ENCODE measurements at places on chromosomes 2 and 18.

DNA sequence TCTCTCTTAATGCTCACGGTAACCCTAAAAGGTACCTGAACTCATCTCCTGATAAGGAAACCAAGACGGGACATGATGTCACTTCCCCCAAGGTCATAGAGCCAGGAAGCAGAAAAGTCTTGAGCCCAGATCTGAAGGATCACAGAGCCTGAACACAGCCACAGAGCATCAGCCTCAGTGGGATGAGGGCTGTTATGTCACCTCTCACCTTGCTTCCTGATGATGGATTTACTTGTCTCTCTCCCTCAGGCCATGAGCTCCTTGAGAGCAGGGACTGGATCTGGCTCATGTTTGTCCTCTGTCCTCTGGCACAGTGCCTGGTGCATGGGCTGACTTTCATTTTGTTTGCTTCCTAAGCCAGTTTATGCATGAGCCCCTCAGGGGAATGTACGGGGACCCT is 54.2 kb downstream of the SERTAD2 start:
- no peak for DNase-seq

GRCh38 chr18:21100678-21101077 is 10.9 kb downstream of the ROCK1 start:
- no peak for DNase-seq

GRCh38 chr18:58201733-58202730 is 158.0 kb downstream of the NEDD4L start:
- no peak for DNase-seq

GRCh38 chr2:48855142-48855541 is 99.6 kb upstream of the LHCGR start:
- DNase-seq, result no peak

DNA sequence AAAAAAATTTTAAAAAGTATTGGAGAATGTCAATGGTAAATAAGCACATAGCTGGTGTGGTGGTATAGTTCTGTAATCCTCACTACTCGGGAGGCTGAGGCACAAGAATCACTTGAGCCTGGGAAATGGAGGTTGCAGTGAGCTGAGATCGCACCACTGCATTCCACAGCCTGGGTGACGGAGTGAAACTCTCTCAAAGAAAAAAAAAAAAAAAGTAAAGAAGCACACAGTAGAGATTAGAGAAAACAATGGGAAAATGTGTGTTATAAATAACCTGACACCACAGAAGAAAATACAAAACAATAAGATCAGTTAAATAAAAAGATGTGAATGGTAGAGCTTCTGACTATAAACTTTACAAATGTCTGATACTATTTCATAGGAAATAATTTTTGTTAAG is 163.7 kb upstream of the WDSUB1 start:
- no peak for DNase-seq
